ENCODE measurements at places on chromosomes 6 and 20. TPM values are rescaled to one million over a fixed set of nuclear protein-coding genes. Genes with fewer than 3 reads are reported as not detected.

OTOR gene
- not detected for polyA plus RNA-seq

FAM83B gene
- 0.09 TPM for polyA plus RNA-seq

TBC1D32 gene
- polyA plus RNA-seq, result not detected

IP6K3 gene
- polyA plus RNA-seq, result 0.24 TPM

TXLNB gene
- 0.12 TPM for polyA plus RNA-seq

FKBP5 gene
- 356 TPM for polyA plus RNA-seq

TTI1 gene
- polyA plus RNA-seq, result 9.9 TPM

FAM162B gene
- 2.4 TPM for polyA plus RNA-seq

CDH4 gene
- 0.04 TPM for polyA plus RNA-seq

SF3B5 gene
- polyA plus RNA-seq, result 185 TPM

TCF21 gene
- 7.6 TPM for polyA plus RNA-seq

NEU1 gene
- 26.2 TPM for polyA plus RNA-seq

GSTA5 gene
- polyA plus RNA-seq, result not detected

CRYBG1 gene
- polyA plus RNA-seq, result 3.9 TPM

ENPP1 gene
- 4.7 TPM for polyA plus RNA-seq

DNMT3B gene
- 0.56 TPM for polyA plus RNA-seq

MAS1L gene
- polyA plus RNA-seq, result 0.34 TPM

SLC52A3 gene
- 1.0 TPM for polyA plus RNA-seq

TOP1 gene
- polyA plus RNA-seq, result 11.6 TPM

EPB41L2 gene
- 10.1 TPM for polyA plus RNA-seq

WASF1 gene
- polyA plus RNA-seq, result 6.2 TPM

SLC35F1 gene
- 0.49 TPM for polyA plus RNA-seq

EPPIN gene
- polyA plus RNA-seq, result not detected

TPX2 gene
- 0.56 TPM for polyA plus RNA-seq

GSTA2 gene
- 0.16 TPM for polyA plus RNA-seq

KCNB1 gene
- 4.2 TPM for polyA plus RNA-seq

TBXT gene
- not detected for polyA plus RNA-seq

ADTRP gene
- polyA plus RNA-seq, result 2.3 TPM

SYTL3 gene
- polyA plus RNA-seq, result 3.9 TPM

ERMARD gene
- 16.3 TPM for polyA plus RNA-seq

DDX43 gene
- polyA plus RNA-seq, result 0.79 TPM

BAG2 gene
- 1.0 TPM for polyA plus RNA-seq

FRK gene
- polyA plus RNA-seq, result 1.1 TPM

MOCS1 gene
- polyA plus RNA-seq, result 88.7 TPM

KCNG1 gene
- 1.6 TPM for polyA plus RNA-seq

GPLD1 gene
- polyA plus RNA-seq, result 0.52 TPM

SLPI gene
- polyA plus RNA-seq, result 77.8 TPM

BACH2 gene
- 0.79 TPM for polyA plus RNA-seq

LRRC73 gene
- 1.0 TPM for polyA plus RNA-seq

TMEM151B gene
- not detected for polyA plus RNA-seq

RAB32 gene
- polyA plus RNA-seq, result 44.1 TPM

LHFPL5 gene
- not detected for polyA plus RNA-seq

PROKR2 gene
- polyA plus RNA-seq, result not detected

NRSN1 gene
- not detected for polyA plus RNA-seq

ERVFRD-1 gene
- not detected for polyA plus RNA-seq

All from adipose tissue (tissue), 3 donors.